Cardiac fibroblast (primary cell): ENCODE measurements at places on chromosomes 5 and 9.

GRCh38 chr5:111649516-111649915 lies 107.5 kb downstream of the NREP start:
- DNase-seq: no peak

GRCh38 chr9:106127776-106128175 lies 433.4 kb downstream of the TMEM38B start:
- DNase-seq: no peak

DNA sequence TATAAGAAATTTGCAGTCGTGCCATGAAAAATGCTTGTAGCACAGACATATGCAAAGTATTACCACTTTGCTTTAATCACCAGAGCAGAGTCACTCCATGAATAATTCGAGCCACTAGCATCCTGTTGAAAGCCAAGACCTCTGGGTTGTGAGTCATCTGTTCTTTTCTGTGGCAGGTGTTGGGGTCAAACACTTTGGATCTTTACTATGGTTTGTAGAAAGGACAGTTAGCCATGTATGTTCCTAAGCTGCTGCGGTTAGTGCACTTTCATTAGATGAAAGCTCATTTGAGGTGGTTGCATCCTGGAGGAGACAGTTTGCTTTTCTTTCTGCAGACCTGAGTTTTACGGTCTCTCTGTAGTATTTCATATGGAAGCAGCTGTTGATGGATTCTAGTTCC lies 223.7 kb downstream of the DMRT2 start:
- DNase-seq: no peak

- DNase-seq: no peak
Observed at GRCh38 chr5:163635631-163636030, 130.2 kb downstream of the MAT2B start.

GRCh38 chr9:17761984-17762676 lies 183.3 kb downstream of the SH3GL2 start:
- no peak for DNase-seq

- peak; percentile 83 for DNase-seq
Observed at GRCh38 chr5:39623291-39623865, 198.6 kb upstream of the DAB2 start.

- DNase-seq: no peak
Observed at GRCh38 chr5:93226202-93226735, 354.8 kb downstream of the NR2F1-AS1 start.

DNA sequence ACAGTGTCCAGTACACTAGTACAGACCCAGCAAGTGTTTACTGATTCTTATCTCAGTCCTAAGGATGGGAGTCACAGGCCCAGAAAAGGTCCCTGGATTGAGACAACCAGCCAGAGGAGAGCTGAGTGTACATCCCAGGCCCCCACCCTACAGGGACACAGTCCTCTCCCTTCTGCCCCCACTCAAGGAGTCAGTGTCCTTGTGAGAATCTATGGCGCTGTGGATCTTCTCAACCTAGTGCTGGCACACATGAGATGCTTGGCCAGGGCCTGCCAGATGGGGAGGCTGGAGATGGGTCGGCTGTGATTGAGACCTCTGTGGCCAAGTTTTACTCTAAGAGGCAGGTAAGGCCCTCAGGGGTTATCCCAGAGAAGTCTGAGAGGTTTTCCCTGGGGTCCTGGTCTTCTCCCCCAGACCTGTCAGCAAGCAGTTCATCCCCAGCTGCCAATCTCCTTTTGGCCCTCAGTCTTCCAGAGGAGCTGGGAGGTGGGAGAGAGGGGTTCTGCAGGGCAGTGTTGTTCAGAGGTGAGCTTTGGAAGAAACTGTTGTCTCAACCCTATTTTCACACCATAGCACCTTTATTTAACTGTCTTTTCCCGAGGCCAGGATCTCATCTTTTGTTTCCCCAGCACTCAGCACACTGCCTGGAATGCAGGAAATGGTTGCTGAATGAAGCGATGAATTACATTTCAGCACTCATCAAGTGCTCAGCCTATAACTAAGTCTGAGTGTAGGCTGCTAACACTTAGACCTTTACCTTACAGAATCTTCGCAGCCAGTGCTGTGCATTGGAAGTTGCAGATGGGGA lies 3.2 kb upstream of the NSD1 start:
- peak; percentile 34 for DNase-seq

DNA sequence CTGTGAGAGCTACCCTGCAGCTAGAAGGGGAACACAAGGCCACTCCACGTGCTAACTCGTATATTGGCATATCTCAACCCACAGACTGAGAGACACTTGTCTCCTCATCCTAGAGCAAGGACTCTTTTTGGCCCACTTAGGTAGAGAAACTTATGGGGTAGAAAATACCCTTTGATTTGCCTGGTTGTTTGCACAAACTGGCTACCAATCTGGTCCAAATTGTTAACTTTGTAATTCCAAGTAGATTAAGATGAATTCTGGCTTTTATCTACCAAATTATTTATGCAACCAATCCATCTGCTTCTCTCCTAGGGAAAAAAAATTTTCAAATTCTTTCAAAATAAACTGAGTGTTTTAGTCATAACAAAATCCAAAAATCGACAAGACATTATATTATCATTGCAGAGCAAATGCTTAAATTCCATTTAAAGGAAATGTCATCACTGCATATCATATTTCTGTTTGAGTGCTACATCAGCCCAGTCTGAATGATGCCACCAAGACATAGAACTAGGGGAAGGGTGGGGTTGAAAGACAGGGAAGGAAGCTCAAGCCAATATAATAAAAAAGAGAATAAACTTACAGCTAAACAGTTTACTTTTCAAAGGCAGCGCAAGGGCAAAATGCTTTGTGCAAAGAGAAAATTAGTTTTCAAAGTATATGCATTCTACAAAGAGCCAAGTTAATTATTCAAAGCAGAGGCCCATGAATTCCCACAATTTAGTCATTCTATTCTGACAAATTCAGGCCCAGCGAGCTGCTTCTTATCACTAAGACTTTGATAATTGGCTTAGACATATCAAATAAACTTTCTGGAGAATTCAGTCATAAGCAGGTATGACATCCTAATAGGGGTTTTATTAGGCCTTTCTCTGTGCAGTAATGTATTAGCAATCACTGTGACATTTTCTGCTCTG lies 198.0 kb downstream of the CAAP1 start:
- no peak for DNase-seq

DNA sequence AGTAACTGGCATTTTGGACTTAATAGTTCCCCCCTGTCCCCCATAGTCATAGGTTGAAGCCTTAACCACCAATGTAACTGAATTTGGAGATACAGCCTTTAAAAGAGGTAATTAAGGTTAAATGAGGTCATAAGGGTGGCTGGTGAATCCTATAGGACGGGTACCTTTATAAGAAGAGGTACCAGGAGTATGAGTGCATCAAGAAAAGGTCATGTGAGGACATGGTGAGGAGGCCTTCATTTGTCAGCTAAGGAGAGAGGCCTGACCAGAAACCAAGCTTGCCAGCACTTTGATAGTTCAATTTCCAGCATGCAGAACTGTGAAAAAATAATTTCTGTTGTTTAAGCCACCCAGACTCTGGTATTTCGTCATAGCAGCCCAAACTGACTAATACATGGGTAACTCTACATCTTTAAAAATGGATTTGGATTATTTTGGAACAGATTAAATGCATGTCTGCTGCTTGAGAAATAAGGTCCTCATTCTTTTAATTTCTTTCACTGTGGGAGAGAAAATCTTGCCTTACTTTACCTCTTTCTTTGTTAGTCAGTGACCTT lies 9.7 kb downstream of the RASA1 start:
- peak; percentile 60 for DNase-seq

- DNase-seq: no peak
Observed at GRCh38 chr9:32516241-32516640, 9.8 kb downstream of the RIGI start.

DNA sequence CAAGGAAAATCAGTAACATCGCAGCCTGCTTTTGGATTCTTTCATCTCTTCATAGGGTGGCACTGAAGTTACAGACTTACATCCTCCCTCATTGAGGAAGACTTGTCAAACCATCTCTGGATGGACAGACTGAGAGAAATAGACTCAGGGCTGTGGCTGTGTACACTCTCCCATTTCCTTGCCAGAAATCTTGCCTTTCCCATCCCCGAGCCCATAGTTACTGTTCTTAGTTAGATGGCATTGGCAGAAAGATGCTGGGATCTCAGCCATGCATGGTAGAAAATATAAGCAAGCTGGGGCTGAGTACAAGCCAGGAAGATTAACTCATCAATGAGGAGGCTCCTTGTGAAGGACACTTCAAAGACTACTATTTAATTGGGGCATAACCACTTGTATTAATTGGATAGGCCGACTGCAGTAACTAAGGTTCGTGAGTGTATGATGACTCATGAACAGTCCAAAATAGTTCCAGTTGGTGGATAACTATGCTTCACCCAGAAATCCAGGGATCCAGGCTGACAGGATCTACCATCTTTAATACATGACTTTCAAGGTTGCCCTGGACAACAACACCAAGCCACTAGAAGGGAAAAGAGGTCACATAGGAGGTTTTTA lies 137.9 kb downstream of the TMEM38B start:
- DNase-seq: no peak

- DNase-seq: no peak
Observed at GRCh38 chr5:157057459-157058370, 1.2 kb downstream of the HAVCR1 start.

GRCh38 chr5:168109441-168109840 lies 182.0 kb upstream of the WWC1 start:
- DNase-seq: no peak

DNA sequence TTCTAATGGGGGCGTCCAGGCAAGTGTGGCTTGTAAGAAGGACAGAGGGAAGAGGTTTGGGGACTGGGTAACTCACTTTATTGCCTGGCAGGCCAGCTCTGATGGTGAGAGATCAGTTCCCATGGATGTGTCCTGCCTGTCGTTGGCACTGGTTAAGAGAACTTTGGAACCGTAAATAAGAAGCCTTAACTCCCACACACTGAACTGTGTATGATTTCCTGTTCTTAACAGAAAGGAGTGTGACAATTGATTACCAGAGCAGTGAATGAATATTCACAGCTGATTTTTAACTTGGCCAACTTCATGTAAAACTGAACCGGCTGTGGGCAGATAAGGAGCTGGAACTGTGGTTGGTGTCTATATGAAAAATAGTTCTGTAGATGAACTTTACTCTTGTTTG lies 63.2 kb downstream of the MEGF10 start:
- no peak for DNase-seq

- DNase-seq: peak; percentile 75
Observed at GRCh38 chr9:127968042-127968441, 12.7 kb downstream of the EEIG1 start.

DNA sequence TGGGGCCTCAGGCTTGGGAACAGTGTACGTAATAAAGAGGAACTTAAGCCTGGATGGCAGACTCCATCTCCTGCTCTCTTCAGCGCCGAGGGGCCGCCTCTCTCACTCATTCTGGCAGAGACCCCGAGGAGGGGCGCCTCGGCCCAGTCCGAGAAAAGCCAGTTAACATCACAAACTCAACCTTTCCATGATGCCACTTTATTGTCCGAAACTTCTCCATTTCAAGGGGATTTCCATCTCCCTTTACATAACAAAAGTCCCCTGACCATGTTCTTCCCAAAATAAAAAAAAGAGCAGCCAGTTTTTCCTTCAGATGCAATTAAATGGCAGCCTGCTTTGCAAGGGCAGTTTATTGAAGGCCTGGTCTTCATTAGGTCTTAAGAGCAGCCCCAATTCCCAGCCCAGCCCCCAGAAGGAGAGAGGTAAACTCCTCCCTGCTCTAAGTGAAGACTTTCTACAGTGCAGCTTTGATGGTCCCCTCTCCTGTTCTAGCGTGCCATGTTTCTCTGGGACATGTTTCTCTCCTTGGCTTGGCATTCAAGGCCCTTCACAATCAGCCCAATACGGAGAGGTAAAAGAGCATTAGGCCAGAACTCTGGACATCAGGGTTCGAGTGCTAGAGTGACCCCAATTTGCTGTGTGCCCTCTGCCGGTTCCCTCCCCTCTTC lies 19.5 kb upstream of the RAB14 start:
- DNase-seq: no peak

DNA sequence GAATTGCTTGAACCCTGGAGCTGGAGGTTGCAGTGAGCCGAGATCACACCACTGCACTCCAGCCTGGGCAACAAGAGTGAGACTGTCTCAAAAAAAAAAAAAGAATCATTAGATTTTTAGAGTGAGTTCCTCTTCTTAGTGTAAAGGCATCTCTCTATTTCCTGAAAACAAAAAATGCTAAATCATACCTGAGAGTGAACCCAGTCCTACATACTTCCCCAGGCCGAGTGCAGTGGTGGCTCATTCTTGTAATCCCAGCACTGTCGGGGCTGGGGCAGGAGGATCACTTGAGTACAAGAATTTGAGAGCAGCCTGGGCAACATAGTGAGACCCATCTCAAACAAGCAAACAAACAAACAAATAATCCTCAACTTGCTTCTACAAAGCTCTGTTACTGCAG lies 38.2 kb upstream of the LPAR1 start:
- no peak for DNase-seq

DNA sequence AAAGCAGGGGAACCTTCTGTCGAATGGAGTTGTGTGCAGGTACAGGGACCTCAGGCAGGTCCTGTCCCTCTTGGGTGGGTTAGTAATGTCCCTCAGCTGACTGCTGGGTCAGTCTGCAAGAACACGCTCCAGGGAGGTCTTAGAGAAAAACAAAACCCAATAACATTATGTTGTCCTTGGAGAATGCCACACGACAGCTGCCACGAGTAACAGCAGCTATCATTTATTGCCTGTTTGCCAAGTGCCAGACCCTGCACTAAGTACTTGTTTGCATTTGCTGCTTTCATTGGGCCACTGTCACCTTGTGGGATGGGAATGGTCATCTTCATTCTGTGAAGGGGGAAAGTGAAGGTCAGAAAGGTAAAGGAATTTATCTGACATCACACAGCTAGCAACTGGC lies 310.3 kb downstream of the SLIT3 start:
- DNase-seq: no peak

DNA sequence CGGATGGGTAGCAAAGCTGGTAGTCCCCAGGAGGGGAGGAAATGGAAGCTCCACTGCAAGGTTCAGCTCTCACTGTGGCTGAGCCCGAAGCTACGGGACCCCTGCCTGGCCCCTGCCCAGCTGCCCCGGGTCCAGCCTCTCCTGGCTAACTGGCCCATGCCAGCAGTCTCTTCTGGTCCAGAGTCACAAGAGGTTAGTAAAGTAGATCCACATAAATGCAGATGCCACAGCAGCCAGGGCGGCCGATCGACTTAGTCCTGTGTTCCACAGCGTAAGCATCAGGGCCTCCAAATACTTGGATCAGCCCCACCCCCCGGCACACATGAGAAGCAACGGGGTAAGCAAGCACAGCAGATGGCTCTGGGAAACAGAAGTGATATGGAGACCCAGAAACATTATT lies 42.1 kb downstream of the MRPL36 start:
- DNase-seq: no peak

DNA sequence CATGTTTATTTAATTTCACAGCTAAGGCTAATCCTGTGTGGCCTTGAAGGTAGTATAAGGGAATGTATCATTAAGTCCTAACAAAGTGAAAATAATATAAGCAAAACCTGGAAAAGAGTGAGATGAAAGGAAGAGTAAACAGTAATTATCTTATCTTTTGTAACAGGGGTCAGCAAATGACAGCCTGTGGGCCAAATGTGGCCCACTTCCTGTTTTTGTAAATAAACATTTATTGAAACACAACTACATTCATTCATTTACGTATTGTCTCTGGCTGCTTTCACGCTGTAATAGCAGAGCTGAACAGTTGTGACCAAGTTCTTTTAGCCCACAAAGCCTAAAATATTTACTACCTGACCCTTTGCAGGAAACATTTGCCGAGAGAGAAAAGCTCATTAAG lies 78.4 kb upstream of the HTR4 start:
- DNase-seq: no peak
